ENCODE measurements at places on chromosomes 12 and 14. TPM values are rescaled to one million over a fixed set of nuclear protein-coding genes. Genes with fewer than 3 reads are reported as not detected.

DNA sequence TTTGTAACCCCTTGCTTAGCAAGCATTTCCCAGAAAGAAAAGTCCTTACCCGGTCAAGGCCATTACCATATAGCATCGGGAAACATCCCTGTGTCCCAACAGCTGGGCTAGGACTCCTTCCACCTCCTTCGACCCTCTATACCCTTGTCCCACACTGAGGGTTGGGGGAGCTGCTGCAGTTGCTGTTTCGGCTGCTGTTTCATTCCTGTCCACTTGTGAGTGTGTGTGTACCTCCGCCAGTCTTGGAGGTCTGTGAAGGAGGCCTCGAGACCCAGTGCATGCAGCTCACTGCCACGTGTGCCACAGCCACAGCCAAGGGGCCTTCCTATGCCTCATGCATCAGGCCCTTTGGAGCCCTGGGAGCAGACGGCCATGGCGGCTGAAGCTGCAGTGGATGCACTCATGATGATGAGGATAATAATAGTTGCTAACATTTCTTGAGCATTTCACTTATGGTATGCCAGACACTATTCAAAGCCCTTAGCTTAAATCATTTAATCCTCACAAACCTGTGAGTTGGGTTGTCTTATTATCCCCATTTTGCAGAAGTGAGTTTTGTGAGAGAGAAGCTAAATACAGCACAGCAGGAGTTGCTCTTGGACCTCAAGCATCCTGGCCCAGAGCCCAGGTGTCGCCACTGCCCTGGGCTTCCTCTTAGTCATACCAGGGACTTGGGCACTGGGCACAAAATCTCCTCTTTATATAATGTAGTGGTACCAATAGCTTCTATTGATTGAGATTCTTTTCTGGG, 156.5 kb downstream of the PRKCH start:
- no peak for DNase-seq

DNA sequence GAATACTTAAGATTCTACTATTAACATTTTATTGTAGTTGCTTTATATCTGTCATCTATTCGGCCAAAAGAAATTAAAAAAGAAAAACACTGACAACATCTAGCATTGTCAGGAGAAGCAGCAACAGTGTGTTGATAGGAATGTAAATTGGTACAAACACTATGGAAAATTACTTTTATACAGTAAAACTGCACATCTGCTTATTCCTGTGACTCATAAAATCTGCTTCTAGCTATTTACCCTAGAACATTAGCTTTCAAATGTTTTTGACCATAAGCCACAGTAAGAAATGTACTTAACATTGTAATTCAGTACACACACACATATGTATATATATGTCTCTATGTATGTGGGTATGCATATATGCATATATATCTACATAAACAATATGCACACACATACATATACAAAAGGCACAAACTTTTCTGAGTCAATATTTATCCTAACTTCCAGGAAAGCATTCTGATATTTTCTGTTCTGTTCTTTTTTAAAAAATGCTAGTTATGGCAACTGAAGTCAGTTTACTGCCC, 278.9 kb upstream of the GARIN2 start:
- no peak for DNase-seq

DNA sequence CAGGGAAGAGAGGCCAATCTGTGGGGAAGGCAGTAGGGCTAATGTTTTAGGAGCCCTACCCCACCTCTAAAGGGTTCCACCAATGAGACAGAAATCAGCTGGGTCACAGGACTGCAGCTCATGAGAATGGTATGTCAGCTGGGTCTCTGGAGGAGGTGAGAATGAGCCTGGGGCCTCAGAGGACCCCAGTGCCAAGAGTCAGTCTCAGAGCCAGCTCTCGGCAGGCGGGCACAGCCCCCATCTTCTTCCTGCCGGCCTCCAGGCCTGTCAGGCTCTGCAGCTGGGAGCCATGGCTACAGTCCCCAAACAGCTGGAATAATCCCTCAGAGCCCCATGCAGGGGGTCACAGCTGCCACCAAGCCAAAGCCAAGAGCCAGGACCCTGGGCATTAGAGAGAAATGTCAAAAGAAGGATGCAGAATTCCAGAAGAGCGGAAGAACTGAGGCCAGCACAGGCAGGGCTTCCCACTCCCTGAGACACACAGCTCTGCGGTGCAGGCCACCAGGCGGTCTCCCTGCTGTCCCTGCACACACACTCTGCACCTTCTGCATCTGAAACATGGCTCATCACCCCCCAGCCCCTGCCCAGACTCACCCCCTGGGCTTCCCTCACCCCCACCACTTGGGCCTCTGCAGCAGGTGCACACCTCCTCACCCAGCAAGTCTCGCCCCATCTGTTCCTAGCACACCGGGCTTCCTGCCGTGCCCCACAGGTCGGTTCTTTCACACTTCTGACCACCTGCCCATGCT, 26.0 kb downstream of the ITPK1 start:
- no peak for DNase-seq

Gene AQP6
- polyA plus RNA-seq, result 16.1 TPM

Gene RPGRIP1
- polyA plus RNA-seq, result 0.40 TPM

GRCh38 chr14:92401561-92401960, 78.6 kb downstream of the SLC24A4 start:
- no peak for DNase-seq

- DNase-seq, result no peak
Measured at GRCh38 chr12:55633151-55633550, 3.5 kb upstream of the OR10P1 start.

GRCh38 chr14:89351516-89352404, 65.3 kb downstream of the FOXN3 start:
- peak; percentile 59 for DNase-seq

DNA sequence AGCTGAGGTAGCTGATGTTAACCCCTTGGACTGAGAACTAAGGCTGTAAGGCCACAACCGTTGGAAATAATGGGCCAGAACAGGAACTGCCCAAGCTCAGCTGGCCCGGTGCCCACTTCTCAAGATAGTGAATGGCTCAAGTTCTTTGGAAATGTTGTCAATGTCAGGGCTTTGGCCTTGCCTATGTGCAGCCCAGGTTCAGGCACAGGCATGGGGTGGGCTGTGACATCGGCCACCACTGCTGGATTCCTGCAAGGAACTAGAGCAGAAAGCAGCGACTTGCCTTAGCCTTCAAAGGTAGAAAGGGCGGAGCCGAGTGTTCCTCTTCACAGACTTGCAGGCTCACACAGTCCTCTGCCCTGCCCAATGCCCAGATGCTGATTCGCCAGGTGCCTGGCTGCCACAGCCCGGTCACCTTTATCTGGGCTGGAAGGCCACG, 291.2 kb downstream of the ZFP36L1 start:
- peak; percentile 62 for DNase-seq

DNA sequence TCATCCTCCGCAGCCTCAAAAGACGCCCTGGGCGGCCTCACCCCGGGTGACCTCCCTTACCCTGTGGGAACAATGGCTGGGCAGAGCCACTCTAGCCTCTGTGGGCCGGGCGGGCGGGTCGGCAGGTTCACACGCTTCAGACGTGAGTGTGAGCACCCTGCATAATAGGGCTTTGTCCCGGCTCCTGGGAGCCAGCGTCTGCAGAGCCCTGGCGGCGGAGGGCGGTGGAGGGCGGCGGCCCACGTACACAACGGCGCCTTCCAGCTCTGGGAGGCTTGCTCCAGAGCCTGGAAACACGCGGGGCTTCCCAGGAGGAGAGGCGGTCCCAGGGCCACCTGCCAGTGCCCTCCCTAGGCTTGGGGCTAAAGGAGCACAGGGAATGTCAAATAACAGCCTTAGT, 205.6 kb downstream of the BCL11B start:
- DNase-seq, result no peak

GRCh38 chr14:33592297-33592696, 358.6 kb downstream of the EGLN3 start:
- DNase-seq, result no peak

- DNase-seq, result peak; percentile 48
Measured at GRCh38 chr14:32201816-32202490, at the start of gene RNU6-7. Gene RNU6-7 (plus strand): TSS chr14:32202045.

DNA sequence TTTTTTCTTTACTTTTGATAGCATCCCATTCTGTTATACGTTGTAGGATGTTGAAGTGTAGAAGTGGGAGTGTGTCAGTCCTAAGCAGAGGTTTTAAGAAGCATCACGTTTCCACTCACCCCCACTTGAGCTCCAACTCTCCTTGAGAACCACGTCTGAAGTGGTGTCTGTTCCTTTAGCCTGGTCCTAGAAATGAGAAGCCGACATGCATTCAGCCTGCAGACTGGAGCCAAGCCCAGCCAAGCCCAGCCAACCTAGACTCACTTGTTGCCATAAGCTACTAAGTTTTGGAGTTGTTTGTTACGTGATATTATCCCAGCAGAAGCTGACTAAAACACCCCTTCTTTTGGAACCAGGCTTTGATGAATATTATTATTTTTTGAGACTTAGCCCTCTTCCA, 4.4 kb upstream of the ELK3 start:
- no peak for DNase-seq

- DNase-seq, result no peak
Measured at GRCh38 chr12:64293654-64294364, 71.7 kb upstream of the KICS2 start.

GRCh38 chr14:79413734-79414428, 797.4 kb downstream of the DIO2 start:
- no peak for DNase-seq

Gene NGB
- not detected for polyA plus RNA-seq

Gene EXOC5
- 60.4 TPM for polyA plus RNA-seq
